Left kidney (tissue), 8 donors: ENCODE measurements at places on chromosomes 5 and 9. TPM values are rescaled to one million over a fixed set of nuclear protein-coding genes. Genes with fewer than 3 reads are reported as not detected.

DNA sequence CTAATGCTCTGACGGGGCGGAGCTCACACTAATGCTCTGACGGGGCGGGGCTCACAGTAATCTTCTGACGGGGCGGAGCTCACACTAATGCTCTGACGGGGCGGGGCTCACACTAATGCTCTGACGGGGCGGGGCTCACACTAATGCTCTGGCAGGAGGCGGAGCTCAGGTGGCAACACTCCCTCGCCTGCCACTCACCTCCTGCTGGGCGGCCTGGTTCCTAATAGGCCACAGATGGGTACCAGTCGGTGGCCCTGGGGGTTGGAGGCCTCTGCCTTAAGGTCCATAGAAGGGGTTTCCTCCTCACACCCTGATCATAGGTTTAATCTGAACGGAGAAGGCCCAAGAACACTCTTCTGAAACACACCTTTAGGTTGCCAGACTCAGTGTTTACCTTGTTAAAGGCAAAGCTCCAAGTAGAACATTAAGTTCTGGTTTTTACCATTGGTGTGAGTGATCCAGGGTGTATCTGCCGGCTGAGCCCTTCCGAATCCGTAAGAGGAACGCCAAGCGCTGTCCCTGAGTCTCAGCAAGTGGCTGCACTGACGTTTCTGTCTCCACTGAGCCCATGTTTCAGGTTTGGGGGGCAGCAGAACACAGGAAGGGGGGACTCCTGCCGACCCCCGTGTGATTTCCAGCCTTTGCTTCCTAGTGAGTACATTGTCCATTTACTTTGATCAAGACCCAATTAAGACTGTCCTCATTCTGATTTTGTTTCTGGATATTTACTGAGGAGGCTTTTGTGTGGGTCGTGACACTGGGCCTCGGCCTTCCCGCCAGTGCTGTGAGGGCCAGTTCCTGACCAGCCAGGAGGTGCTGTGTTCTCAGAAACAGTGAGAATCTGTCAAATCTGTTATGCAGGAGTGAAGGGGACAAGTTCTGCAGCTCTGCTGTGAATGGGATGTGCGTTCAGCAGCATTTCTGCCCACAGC is 24.6 kb upstream of the LRRC14B start:
- DNase-seq, result no peak

Gene ADAMTSL1
- 16.3 TPM for polyA plus RNA-seq

Gene SLC9A3
- 60.6 TPM for polyA plus RNA-seq

DNA sequence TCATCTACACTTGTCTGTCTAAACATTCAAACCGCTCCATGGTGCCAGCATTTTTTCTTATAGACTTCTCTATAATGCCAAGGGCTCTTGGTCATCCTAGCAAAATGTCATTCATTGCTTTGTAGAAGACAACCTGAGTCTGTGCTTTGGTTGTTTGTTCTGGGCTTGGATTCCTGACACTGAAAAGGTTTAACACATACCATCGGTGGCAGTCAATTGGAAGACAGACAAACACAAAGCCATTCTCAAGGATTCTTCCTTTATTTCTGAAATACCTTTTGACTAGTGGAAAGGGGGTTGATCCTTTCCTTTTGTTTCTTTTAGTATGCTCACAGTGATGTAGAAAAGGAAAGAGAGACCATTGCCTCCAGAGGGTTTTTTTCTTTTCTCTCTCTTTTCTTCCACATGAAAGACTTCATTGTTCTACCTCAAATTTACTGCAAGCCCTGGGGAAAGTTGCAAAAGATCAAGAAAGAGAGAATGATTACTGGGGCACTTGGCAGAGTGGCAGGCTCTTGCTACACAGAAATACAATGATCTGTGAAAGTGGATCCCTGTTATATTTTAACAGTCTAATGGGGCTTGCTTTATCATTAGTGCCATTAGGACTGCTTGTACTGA is 66.4 kb upstream of the TMC1 start:
- DNase-seq, result no peak

GRCh38 chr9:123097430-123098095 is 64.1 kb downstream of the GPR21 start:
- DNase-seq, result no peak

Gene TBCA
- polyA plus RNA-seq, result 270 TPM

Gene LHX6
- 3.5 TPM for polyA plus RNA-seq

DNA sequence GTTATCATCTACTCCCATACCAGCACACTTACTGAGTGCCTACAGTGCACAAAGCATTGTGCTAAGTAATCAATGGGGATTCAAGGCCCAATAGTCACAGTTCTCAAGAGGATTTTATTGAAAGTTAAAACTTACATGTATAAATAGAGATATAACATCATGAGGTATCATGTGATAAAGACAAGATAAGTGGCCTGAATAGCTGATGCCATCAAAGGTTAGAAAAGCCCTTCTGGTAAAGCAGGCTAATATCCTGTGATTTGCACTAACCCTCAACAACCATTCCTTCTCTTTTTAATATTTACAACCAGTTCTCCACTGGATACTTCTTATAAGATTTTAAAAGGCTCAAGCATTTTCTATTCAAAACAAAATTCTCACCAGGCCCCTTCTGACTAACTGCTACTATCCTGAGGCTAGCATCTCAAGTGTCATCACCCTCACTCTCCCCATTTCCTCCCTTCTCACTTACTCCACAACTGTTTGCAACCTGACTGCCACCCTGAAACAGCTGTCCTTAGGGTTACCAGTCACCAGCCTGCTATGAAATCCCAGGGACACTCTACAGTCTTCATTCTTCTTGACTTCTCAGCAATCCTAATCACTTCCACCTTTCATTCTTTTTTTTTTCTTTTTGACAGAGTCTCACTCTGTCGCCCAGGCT is 377.9 kb downstream of the ENC1 start:
- no peak for DNase-seq

Gene CDHR2
- polyA plus RNA-seq, result 25.0 TPM

DNA sequence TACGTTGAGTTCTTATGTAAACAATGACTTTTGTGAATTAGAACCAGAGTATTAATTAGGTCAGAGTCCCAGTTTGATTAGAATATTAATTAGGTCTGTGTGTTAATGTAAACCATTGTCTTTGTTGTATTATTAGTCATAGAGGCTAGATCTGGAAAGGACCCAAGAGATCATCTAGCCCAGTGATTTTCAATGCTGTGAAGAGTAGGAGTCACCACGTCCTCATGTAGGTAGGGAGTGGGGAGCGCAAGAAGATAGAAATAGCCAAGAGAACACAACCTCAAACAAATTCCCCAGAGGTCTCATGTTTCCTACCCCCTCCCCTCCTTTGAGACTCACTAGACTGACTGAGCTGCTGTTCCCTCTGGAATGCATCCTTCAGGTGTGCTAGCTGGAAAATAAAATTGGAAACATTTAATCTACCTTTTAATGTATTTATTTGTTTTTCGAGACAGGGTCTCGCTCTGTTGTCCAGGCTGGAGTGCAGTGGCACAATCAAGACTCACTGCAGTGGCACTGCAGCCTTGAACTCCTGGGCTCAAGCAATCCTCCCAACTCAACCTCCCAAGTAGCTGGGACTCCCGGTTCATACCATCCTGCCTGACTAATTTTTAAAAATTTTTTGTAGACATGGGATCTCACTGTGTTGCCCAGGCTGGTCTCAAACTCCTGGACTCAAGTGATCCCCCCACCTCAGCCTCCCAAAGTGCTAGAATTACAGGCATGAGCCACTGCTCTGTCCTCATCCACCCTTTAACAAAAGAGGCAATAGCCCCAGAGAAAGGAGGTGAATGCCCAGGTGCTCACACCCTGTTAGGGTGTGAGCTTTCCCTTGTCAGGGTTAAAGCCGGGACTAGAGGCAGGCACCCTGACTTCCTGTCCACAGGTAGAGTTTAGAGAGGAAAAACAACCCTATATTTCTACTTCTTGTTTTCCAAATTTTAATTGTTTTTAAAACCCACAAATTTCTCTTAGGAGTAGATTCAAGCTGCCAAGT is 92.9 kb downstream of the INIP start:
- DNase-seq, result no peak

Gene RPS23
- polyA plus RNA-seq, result 2,573 TPM

Gene ITK
- 0.23 TPM for polyA plus RNA-seq

- DNase-seq, result no peak
These were observed 1.0 kb upstream of the TPM2 start for GRCh38 chr9:35690614-35691333.

- DNase-seq, result no peak
These were observed 486.8 kb downstream of the PSAT1 start for GRCh38 chr9:78783743-78784142.

DNA sequence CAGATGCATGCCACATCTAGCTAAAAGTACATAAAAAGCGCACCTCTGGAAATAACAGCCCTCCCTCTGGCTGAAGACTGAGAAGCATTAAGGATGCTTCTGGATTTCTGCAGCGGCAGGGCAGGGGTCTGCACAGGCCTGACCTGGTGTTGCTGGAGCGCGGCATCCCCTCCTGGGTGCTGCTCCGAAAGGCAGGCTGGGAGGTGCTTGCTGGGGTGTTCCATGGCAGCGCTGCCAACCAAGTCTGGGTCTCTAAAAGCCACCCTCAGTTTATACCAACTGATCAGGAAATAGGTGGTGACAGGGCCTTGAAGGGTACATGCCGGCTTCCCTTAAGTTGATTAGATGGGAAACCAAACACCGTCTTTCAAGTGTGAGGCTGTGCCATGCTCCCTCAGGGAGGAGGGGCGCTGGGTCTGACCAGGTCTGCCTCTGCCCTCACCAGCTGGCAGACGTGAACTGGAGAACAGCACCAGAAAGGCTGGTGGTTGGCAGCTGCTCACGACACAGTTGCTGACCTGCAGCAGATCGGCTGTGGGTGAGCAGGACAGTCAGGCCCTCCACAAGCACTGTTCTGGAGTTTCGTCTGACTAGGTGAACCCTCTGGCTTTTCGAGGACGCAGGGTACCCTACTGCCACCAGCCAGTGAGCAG is 81.6 kb downstream of the DAP start:
- no peak for DNase-seq

- peak; percentile 34 for DNase-seq
These were observed at the start of gene ENTREP1 for GRCh38 chr9:69324549-69325401. Gene ENTREP1, plus strand, starts transcription at chr9:69325215. Its CDS starts 95 bp downstream, at chr9:69325310.

Gene INSL4
- not detected for polyA plus RNA-seq

DNA sequence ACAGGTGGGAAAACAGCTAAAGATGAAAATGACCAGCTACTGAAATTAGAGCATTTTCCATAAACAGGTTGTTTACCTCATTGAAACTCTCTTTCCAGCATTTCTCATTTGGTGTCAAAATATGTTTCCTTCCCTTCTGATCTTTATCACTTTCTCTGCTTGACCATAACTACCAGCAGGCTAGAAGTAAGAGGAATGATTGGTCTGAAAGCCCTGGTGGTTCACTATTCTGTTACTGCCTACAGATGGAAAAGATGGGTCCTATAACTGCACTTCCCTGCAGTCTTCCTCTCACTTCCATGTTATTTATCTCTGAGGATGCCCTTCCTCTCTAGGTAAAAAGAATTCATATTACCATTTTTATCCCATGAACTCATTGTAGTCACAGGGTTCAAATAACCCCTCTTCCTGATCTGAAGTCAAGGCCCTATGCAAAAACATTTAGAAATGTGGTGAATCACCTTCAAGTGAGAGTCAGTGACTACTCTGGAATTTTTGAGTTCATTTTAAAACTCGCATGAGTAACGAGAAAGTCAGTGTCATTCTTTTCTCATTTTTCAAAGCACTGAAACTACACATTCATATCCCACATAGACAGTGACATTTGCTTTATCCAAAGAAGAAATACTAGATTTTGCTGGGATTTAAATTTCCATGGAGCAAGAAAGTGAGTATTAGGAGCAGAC is 51.7 kb downstream of the ZNF474 start:
- DNase-seq, result no peak

- DNase-seq, result no peak
These were observed 4.6 kb upstream of the SLC9A3 start for GRCh38 chr5:528629-529511.

Gene TRPM6
- polyA plus RNA-seq, result 1.1 TPM

Gene DTWD2
- 14.1 TPM for polyA plus RNA-seq

- no peak for DNase-seq
These were observed 719 bp upstream of the ISCA1 start for GRCh38 chr9:86282979-86283535.

DNA sequence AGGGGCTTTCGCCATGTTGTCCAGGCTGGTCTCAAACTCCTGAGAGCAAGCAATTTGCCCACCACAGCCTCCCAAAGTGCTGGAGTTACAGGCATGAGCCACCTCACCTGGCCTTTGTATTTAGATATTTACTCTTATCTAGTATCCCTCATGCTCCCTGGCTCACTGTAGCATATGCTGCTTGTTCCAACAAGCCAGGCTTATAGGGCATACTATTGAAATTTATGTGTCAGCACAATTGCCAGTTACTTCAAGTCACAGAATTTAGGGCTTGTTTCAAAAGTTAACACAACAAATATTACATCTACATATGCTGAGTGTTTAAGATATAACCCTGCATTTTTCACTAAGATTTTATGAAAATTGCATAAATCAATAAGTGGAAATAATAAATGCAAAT is 469.2 kb upstream of the ZNF608 start:
- no peak for DNase-seq

DNA sequence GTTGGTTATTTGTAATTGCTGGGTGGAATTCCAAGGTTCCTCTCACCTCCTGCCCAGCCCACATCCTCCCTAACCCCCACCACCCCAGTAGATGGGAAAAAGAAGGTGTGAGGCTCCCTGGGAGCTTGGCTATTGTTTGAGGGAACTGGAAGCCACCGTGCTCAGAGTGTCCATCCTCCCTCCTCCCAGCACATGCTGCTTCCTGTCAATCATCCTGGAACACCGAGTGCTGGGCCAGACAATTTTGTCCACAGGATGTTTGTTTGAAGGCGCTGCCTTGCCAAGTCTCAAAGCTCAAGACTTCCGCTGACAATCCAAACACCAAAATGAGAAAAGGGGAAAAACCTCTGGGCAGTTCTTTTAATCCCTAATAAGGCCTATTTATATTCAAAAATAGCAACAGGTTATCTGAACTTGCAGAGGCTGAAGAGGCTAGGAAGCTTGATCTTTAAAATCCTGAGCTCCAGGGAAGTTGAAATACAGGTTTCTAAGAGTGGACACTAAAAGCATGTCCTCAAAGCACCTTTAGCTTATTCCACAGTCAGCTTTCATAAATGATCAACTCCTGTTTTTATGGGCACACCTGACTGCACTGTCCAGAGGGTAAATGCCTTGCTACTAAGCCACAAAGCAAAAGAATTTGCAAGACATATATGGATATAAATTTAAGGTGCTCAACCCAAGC is 286.7 kb downstream of the NFIB start:
- DNase-seq, result peak; percentile 36
